ENCODE measurements at places on chromosomes 6 and 20.

- DNase-seq, result no peak
Measured at GRCh38 chr6:163263998-163264661, 150.4 kb upstream of the QKI start.

DNA sequence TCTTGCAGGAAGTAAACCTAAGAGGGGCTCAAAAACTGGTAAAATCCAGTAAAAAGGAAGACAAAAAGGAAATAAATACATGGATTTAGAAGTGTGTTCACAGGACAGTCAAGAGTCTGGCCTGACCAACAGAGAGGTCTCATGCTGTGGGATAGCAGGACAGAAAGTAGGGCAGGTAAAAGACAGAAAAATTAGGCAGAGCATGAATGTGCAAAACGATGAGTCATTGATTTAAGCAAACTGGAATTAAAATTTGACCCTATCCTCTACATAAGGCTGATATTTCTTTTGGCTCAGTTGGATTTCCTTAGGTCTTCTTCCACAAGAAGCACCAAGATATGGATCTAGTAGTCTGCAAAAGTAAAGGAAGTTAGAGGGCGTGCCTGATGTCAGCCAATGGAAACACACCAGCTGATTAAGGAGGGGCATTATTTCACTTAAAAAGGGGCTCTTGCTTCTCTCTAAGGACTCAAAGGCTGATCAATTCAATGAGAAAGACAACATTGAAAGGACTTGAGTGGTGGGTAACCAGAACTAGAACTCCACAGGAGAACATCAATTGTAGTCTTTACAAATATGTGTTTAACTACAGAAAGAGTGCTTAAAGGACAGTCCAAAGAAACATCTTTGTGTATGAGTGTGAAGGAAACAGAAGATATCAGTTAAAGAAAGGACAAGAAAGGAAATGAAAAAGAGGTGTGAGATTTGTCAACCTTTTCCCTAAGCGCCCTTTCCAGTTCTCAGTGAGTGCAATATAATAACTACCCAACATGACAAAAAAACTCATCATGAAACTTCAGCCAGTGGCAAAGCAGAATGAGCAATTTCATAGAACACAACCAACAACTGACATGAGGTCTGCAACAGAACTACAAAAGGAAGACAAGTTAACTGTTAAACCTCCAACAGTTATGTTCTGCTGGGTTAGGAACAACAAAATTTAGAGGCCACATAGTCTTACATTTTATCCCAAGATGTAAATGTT lies 19.4 kb upstream of the MYB start:
- DNase-seq, result no peak

GRCh38 chr6:79993012-79993910 lies 11.2 kb upstream of the TTK start:
- DNase-seq, result no peak

- DNase-seq, result no peak
Measured at GRCh38 chr6:44698602-44699001, 311.1 kb downstream of the CDC5L start.

DNA sequence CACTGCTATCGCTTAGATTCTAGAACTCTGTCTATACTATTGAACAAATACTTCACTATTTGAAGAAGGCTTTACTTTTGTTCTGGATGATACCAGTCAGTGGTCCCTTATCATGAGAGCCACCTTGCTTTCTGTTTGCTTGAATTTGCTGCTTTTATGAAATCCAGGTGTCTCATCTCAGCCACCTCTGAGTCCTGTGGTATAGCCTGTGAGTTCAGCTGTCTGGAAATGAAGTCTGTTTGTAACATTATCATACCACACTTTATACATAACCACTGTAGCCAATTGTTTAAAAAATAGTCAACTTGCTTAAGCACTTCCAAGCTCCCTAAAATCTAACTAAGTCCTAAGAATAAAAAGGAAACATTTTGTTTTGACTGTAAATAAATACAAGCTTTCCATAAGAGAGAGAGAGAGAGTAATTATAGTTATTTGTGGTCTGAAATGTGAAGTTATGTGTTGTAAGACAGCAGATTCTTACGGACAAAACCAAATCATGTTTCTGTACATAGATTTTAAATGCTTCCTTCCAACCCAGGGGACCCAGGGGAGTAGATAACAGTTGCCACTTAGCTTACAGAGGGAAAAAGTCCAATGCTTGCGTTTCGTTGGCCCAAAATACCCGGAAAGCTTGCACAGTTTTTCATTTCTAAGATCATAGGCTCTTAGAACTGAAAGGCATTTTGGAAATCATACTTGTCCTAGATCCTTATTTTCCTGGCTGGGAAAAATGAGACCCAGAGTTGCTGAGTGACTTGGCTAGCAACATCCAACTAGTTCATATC lies 1107.8 kb upstream of the FLRT3 start:
- DNase-seq, result no peak

GRCh38 chr6:43768983-43769525 lies 957 bp upstream of the VEGFA start:
- no peak for DNase-seq

Measured in activated CD4-positive, alpha-beta T cell treated with anti-CD3 and anti-CD28 coated beads, Interleukin-2, amount 50 U/mL, for 4 hours (primary cell).